CD4-positive, alpha-beta T cell treated with Interleukin-10 for 1 hour (primary cell): ENCODE measurements at places on chromosomes 5 and 9.

GRCh38 chr5:31894141-31894540, 255.2 kb downstream of the PDZD2 start:
- DNase-seq, result no peak

DNA sequence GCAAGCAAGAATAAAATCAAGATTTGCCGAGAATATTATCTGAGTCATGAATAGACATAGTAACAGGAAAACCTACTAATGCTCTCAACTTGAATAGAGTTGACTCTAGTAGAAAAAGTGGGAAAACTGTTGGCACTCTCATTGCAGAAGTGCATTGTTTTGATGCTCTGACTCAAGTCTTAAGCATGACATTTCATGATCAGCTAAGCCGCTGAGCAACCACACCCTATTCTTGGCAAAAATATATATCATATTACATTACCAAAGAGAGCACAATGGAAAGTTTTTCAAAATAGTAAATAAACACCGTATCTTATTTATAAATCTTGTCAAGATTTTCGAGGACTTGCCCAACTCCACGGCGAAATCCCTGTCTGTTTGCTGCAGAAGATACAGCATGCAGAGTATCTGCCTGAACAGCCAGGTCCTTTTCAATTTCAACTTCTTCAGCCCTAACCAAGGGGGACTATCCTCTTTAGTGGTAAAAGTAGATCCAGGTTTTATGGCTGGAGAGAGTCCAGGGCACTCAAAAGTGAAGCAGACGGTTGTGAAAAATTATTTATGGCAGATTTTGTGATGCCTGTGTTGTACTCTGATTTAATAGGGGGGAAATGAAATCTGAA, 13.9 kb upstream of the ADAMTSL1 start:
- DNase-seq, result no peak

DNA sequence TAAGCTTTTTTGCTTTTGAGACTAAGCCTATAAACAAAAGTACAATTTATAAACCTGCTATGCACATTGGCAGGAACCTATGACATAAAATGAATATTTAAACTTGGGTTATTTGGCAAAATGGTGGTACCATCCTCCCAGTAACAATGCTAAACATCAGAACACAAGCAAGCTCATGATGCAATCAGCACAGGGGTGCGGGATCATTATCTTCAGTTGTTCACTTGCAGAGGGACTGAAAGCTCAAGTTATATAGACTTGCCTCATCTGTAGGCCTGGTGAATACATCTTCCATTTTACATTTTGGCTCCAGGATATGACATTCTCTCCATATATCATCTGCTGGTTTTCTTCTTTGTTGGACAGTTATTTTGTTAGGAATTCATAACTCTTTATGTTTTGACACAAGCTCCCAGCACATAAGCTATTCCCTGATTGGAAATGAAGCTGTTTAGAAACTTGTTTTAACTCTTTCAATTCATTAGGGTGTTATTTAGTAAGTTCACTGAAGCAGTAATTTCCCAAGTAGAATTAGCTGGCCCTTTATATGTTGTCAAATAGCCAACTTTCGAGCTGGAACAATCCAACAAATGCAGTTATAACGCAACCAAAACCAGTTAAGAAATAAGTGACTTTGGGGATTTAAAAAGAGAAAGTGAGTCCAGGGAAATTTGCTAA, 124.7 kb upstream of the LIFR start:
- no peak for DNase-seq

DNA sequence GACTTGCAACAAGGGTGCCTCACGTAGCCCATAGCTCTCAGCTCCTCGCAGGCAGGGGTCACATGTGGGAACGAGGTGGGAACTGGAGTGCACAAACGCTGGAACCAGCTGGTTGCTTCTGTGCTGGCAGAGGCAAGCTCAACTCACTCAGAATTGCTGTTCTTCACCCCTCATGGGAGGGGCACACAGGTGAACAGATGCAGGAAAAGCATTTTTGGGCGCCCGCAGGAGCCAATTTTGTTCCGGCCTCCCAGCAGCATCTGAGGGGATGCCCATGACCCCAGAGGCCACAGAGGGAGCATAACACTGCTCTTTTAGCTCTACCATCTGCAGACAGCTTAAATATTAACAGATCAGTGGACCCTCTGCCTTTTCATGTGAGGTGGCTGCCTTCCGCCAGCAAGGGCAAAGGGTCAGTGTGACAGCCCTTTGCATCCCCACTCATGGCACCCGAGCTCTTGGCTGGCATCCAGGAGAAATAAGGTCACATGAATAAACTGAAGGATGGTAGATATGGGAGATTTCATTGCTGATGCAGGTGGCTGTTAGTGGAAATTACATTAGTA, 196.2 kb downstream of the SLCO4C1 start:
- DNase-seq, result no peak

DNA sequence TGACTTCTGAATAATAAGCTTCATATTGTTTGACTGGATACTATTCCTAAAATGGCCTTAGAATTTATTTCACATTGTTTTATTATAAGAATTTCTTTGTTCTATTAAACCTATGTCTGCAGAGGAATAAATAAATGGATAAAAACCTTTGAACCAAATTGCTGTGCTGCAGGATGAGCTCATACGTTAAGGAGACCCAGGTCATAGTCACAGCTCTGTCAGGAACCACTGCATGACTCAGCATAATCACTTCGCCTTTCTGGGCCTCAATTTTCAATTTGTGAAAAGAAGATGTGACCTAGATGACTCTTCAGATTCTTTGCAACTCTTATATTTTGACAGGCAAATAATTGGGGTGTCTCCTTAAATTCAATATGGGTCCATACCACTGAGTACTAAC, 36.7 kb upstream of the HMHB1 start:
- DNase-seq, result no peak

DNA sequence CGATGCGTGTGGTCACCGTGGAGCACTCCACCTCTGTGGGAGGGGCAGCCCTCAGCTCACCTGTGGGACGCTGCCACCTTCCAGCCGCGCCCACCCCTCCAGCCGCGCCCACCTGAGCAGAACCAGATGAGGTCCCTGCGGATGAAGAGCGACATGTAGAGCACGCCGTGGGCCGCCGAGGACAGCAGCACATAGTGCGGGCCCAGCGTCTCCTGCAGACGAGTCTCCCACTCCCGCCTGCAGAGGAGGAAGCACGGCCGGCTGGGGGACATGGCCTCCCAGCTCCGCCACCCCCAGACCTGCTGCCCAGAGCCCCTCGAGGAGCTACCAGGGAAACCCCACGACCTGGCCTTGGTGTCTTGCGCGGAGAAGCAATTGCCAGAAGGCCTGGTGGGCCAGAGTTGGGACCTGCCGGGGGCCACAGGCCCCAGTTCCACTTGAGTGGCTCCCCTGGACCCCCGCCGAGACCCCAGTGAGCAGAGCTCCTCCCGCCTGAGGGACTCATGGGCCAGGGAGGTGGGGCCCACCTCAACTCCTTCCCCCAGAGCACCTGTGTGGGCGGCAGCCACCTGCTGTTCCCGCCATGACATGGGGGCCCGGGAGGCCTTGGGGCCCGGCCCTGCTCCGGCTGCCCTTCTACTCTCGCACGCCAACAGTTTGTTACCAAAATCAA, 6.5 kb downstream of the INPP5E start:
- no peak for DNase-seq

- DNase-seq, result peak; percentile 69
Observed at GRCh38 chr9:133726401-133727276, 11.5 kb downstream of the SARDH start.

DNA sequence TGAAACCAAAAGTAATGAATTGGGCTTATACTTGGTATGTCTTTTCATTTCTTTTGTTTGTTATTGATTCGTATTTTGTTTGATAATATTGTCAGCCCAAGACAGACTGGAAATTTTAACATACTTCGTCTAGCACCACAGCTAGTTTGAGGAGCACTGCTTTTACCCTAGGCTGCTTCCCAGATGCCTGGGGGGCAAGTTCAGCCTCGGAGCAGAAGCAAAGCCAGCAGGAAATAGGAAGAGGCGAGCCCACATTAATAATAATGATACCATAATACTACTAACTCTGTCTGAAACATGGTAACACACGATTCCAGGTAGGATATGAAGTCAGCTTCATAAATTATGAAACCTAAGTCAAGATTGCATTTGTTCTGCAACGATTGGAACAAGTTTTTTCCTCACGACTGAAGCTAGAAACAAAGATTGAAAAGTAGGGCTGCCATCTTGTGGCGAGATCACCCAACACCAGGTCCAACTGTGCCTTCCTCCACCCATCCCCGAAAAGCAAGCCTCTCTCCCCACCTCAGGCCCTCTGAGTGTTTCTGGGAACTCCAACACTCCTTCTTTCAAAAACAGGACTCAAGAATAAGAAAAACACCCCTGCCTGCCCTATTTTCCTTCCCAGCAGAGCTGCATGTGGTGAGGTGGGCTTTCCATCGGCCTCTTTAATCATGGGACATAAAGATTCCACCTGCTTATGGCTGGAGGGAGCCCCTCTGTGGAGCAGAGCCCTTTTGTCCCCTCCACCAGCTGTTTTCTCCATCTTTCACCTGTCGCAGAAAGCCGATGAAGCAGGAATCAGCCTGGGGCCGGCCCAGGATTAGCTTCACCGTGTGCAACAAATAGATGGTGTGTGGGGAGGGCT, 236.4 kb downstream of the CAAP1 start:
- no peak for DNase-seq

DNA sequence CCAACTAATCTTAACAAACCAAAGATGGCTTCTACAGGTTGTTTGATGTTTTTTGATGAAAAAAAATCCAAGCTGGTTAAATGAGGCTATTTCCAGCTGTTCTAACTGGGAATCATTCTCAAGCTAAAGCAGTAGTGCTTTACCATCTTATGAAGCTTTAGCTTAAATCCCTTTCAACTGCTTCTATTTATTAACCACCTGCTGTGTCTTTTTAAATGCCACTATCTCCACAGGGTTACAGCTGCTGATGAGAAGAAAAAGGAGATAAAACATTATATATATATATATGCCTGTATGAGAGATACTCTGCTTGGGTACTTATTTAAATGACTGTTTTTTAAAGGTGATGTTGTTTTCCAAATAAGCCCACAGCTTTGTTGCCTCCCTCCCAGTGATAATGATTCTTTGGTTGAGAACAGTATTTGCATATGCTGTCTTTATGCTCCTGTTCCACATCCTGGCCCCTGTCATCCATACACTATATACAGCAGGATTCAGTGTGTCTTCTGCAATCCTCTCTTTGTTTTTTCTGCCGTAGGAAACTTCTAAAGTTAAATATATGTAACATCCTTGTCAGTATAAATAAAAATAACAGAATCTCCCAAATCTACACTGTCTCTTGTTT, 164.0 kb downstream of the PAM start:
- DNase-seq, result no peak

GRCh38 chr9:91246846-91247245, 114.9 kb downstream of the AUH start:
- DNase-seq, result no peak

GRCh38 chr5:89399548-89399947, 516.6 kb upstream of the MEF2C start:
- DNase-seq, result no peak

DNA sequence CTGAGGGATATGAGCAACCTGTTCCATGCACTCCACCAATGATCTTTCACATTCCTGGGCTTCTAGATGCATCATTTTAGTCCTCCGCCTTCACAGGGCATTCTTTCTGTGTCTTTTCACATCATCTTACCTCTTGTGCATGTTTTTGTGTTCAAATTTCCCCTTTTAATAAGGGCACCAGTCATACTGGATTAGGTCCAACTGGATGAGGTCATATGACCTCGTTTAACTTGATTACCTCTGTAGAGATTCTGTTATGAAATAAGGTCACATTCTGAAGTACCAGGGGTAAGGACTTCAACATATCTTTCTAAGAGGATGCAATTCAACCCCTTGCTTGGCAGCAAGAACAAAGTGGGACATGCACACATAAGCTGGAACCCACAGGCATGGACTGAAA, 335.3 kb upstream of the TLE4 start:
- no peak for DNase-seq
